ENCODE measurements at places on chromosomes 2 and 18.

- DNase-seq, result no peak
Measured at GRCh38 chr2:202165208-202165607, 73.2 kb downstream of the SUMO1 start.

- no peak for DNase-seq
Measured at GRCh38 chr18:45541421-45541820, 73.9 kb upstream of the SLC14A2 start.

GRCh38 chr2:171855401-171855800, 38.6 kb downstream of the SLC25A12 start:
- DNase-seq, result no peak

DNA sequence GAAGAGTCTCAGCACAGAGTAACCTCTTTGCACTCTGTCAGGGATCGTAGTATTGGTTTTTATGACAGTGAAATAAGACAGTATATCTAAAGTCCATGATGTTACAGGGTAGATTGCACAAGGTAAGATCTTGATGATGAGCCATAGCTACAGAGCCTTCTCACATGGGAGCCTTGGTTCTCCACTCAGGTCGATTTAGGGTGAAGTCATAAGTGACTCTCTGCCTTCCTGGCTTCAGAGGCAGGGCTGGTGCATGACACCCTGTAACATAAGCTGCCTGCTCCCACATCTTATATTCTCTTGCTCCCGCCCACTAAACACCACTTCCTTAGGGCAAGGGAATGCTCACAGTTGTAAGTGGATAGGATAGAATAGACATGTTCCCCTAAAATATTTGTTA, 13.3 kb downstream of the DAPL1 start:
- no peak for DNase-seq

DNA sequence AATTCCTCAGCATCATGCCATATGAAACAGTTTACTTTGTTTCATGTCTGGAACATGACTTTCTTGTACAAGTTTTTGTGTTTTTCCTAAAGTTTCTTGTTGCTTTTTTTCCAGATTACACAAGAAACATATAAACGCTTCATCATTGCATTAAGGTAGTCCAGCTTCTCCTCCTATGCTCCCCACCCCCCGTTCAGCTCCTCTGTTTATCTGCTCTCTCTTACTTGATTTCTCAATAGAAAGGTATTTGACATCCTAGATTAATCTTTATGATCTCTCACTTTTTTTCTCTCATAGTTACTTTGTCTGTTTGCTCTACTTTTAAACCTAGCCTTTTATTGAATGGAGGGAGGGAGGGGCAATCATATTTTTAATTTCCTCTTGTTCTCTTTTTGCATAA, 25.4 kb downstream of the SLC40A1 start:
- DNase-seq, result no peak

GRCh38 chr2:237652181-237652580, 24.8 kb downstream of the LRRFIP1 start:
- DNase-seq, result no peak

- DNase-seq, result no peak
Measured at GRCh38 chr18:35190948-35191697, 49.7 kb upstream of the ZNF397 start.

DNA sequence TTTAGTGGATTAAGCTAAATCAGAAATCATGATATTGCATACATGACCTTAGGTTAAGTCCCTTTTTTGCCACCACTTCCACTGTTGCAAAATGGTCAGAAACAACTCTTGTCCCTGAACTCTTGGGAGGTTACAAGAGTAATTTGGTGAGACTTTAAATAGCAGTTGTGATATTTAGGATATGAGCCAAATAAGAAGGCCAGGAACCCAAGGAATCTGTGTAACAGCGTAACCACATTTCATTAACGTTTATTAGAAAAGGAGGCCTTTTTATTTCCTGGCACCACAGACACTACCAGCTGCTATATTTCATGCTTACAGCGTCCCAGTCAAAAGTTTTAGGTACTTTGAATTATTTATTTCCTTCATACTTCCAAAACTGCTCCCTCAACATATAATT, 268.0 kb downstream of the GPD2 start:
- DNase-seq, result no peak

DNA sequence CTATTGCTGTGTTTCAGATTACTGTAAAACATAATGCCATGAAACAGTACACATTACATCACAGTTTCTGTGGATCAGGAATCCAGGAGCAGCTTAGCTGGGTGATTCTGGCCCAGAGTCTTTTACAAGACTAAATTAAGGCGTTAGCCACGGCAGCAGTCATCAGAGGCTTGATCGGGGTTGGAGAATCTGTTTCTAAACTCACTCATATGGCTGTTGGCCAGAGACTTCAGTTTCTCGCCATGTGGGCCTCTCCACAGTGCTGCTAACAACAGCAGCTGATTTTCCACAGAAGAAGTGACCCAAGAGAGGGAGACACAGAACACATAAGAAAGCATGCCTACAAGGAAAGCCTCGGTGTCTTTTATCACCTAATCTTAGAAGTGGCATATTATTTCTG, 89.2 kb upstream of the MYO3B start:
- no peak for DNase-seq

DNA sequence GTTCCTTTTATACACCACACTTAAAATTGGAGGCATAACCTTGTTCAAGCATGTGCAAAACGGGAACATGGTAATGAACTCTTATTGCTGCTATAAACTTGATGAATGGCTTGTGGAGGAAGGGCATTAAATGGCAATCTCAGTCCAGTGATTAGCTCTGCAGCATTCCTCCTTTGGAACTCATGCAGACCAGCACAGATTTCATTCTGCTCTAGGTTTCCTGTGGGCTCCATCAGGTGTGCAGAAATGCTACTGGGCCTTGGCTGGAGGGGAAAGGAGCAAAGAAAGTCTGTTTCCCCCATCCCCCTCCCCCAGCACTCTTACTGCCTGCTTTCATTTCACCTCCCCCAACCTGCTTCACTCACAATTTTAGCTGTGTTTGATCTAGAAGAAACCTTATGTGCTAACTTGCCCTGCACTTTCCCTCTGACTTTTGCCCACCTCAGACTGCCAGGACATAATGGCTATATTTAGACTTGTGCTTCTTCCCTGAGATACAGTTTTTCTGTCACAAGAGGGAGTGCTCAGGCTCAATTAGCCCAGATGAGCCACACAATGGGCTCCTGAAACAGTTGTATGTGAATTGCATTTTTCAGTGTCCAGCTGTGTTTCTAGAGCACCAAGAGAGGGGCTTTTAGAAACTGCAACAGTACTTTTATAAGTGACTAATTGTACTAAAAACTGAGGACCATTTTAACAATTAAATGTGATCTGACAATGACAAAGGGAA, 109.8 kb downstream of the FSHR start:
- peak; percentile 8 for DNase-seq

DNA sequence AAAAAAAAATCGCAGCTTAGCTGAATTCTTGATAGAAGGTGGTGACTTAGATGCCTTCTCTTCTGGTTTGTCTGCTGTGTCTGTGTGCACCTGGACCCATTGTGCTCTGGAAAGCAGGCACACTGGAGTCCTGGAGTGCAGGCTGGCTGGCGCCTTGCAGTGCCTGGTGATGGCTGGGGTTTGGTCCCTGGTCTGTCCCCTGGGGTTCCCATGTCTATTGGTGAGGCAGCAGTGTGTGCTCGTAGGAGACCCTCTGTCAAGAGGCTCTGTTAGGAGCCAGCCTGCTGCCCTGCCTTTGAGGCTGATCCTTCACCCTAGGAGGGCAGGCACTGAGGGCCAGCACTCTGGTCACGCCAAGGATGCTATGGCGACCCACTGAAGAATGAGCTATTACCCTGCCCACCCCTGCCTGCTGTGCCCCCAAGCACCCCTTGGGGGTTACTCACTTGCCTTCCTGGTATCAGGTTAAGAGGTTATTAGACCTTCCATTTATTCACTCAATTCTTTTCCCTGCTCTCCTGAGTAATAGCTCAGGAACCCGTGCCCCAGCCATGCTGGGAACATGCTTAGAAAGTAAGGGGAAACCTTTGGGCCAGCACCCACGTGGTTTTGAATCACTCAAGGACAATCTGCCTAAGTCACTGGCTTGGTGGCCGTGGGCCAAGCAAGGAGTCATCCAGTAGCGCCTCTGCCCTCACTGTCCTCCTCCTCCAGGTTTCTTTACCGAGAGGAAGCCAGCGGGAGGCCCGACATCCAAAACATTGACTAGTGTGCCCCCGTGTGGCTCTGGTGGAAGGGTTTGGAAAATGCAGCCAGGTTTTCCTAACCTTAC, 284.5 kb downstream of the PRKCE start:
- DNase-seq, result peak; percentile 27

- DNase-seq, result no peak
Measured at GRCh38 chr2:145323512-145323911, 803.6 kb upstream of the ZEB2 start.

DNA sequence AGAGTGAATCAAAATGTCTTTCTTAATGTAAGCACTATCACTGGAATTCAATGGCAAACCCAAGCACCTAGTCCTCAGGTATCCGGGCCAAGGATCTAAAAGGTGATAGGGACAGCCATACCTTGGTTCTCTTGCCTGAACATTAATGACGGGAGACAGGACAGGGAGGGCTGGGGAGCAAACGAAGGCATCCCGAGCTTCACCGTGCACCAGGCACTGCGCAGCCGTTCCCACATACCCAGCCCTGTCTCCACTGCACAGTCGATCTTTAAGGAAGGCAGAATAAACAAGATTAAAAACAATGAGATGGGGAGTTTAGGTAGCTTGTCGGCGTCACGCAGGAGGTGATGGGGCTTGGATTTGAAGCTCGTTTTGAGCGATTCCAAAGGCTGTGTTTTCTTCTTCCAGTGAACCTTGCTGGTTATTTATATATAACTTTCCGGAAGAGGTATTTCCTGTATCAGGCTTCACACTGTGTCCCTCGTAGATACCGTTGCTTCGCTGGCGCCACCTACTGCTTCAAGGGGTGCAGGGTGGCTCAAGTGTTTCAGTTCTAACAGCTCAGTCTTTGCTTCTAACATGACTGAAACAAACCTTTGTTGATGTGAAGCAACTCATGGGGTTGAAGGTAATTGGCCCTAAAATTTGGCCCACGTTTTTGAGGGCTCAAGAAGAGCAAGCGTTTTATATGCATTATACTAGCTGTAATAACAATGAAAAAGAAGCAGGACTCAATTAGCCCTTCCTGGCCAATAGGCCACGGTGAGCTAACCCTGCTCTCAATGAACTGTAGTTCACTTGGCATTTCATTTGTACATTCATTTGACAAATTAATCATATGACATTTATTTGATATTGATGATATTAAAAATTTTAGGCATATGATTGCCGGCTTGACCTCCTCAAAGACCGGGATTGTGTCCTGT, 77.4 kb downstream of the DCDC2C start:
- peak; percentile 18 for DNase-seq

GRCh38 chr2:30717081-30717650, 90.1 kb downstream of the CAPN13 start:
- no peak for DNase-seq

GRCh38 chr2:240894006-240894405, 1.9 kb downstream of the MAB21L4 start:
- no peak for DNase-seq

DNA sequence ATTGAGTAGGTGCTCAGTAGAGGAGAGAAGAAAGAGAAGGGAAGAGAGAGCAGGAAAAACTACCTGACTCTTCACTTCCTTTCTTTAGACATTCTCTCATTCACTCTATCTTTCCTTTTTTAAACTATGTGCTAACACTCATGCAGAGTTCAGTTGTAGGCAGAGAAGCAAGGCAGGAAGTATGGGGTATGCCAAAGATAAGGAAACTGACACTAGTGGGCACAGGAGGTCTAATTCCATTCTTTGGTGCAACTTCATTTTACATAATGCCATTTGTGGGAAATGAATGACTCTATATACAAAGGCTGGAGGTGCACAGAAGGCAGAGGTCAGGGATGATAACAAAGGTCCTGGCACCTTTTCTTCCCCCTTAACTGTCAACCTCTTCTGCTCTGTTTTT, 35.1 kb upstream of the ACVR1 start:
- no peak for DNase-seq

- DNase-seq, result no peak
Measured at GRCh38 chr2:104473546-104473945, 380.4 kb upstream of the POU3F3 start.

DNA sequence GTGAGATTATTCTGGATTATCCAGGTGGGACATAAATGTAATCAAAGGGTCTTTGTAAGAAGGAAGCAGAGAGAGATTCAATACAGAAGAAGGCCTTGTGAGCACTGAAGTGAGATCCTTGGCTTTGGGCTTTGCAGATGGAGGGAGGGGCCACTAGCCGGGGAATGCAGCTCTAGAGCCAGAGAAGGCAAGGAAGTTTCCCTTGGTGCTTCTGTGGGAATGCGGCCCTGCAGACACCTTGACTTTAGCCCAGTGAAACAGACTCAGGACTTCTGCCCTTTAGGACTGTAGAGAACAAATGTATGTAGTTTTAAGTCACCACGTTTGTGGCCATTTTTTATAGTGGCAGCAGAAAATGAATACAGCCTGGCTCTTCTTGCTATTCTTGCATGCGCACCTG, 8.1 kb downstream of the NEU2 start:
- no peak for DNase-seq

DNA sequence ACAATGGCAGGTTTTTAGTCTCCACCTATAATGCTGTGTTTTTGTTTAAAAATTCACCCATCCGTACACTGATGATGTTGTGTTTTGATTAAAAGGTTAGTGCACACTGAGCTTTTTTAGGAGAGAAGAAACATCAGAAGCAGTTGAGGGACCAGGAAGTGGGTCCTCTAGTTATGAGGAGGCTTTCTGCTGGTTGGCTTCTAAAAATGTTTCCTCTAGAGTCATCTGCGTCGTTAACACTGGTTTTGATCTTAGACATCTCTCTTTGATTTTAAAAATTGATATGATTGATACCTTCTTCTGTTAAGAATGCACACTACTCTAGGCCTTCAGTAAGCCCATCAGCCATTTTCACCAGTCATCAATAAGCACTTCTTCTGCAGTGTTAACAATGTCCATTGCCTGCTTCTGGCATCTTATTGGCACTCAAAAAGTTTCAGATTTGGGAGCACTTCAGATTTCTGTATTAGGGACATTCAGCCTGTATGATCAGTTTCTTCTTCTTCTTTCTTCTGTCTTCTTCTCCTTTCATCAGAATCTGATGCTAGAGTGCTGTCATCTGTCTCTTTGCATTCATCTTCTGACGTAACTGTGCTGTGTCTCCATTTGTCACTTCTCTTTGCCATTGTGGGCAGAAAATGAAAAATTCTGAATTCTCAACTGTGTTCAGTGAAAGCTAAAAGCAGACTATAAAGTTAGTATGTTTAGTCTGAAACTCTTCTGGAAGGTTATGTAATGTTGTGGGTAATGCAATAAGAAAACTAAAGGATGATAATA, 56.3 kb downstream of the PHLPP1 start:
- DNase-seq, result no peak

GRCh38 chr2:195619590-195619989, 37.4 kb upstream of the SLC39A10 start:
- DNase-seq, result no peak

- no peak for DNase-seq
Measured at GRCh38 chr2:239806758-239807434, 218.2 kb downstream of the NDUFA10 start.

GRCh38 chr18:13502585-13502984, 223.8 kb downstream of the FAM210A start:
- DNase-seq, result no peak

- DNase-seq, result no peak
Measured at GRCh38 chr2:11771971-11772615, 25.7 kb downstream of the LPIN1 start.

GRCh38 chr2:28976584-28976983, 4.5 kb upstream of the TOGARAM2 start:
- DNase-seq, result no peak

- no peak for DNase-seq
Measured at GRCh38 chr2:215750763-215751162, 262.6 kb downstream of the MREG start.

- no peak for DNase-seq
Measured at GRCh38 chr18:46278481-46279465, 174.6 kb downstream of the HAUS1 start.

All from NCI-H526 treated with DMSO at 0.1 percent for 48 hours (cell line).